ENCODE measurements at places on chromosomes 5 and 9.
A peak's percentile ranks its signal among the peaks of the same experiment; 100 is the strongest.

- DNase-seq = no peak
Measured at GRCh38 chr5:158907856-158908255, 191.9 kb downstream of the EBF1 start.

- DNase-seq = no peak
Measured at GRCh38 chr5:119655061-119655460, 25.7 kb downstream of the FAM170A start.

- DNase-seq = no peak
Measured at GRCh38 chr5:81994679-81995078, 22.9 kb downstream of the ATG10 start.

DNA sequence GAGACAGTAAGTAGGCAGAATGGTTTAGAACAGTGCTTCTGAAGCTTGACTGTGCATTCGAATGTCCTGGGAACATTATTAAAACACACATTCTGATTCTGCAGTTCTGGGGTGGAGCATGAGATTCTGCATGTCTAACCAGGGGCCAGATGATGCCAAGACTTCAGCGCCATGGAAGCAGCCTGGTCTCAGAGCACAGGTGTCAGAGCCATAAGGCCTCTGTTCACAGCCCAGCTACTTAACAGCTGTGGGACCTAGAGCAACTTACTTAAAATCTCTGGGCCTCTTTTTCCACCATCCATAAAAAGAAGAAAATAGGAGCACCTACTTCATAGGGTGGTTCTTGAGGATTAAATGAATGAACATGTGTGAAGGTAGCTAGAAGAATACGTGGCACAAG is 84.0 kb downstream of the GNAQ start:
- peak; percentile 33 for DNase-seq

DNA sequence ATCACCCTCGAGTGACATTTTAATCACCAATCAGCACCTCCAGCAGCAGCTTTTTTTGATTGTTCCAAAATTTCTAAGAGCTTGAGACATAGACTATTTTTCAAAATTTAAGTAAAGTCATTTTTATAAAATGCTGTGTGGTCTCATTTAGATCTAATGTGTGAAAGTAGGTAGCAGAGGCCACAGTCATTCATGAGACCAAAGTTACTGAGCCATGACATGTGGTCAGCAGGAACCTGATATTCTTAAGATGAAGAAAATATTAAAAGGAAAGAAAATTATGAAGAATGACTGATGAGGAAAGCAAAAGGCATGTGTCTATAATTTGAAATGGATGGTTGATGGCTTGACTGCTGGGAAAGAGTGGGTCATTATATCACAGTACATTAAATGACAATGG is 7.2 kb downstream of the FREM1 start:
- no peak for DNase-seq

GRCh38 chr9:98781588-98782383 is 14.6 kb downstream of the ANKS6 start:
- DNase-seq = no peak

- DNase-seq = no peak
Measured at GRCh38 chr5:128472919-128473318, 65.1 kb downstream of the FBN2 start.

DNA sequence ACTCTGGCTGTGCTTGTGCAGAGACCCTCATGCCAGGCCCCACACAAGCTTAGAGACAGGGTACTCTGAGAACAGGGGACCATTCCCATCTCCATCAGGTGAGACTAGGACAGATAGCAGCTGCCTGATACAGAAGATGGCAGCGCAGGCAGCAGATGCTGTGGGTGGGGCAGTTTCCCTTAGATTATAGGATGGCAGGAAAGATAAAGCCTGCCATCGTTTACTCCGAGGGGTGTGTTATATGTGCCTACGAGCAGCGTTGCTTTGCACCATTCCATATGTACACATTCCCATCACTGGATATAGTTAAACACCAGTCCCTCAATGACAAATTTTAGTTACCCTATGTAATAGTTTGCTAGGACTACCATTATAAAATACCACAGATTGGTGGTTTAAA is 135.2 kb downstream of the SMARCA2 start:
- no peak for DNase-seq

DNA sequence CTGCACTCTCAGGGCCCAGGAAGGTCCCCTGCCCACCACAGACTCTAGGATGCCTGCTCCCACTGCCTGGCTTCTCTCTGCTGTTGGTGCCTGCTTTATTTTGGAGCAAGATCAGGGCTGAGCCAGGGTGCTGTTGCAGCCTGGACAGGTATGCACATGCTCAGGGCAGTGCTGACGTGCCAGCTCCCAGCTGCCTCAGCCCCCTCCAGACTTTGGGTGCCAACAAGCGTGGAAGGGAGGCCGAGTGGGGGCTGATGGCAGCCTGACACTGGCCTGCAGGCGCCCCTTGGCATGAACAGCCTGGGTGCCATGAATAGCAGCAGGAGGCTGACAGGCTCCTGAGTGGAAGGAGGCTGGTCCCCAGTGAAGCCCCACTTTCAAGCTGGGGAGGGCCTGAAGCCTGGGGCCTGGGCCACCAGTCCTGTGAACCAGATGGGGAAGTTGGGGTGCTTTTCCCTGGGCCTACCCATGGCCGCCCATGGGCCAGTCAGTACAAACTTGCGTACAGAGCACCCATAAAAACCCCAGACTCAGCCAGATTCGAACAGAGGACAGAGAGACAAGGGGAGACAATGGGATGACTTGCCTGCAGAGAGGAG is 6.8 kb downstream of the AMBP start:
- no peak for DNase-seq

GRCh38 chr9:119736491-119737454 is 367.5 kb upstream of the BRINP1 start:
- DNase-seq = no peak

- no peak for DNase-seq
Measured at GRCh38 chr9:121280715-121281613, 13.0 kb downstream of the GSN start.

GRCh38 chr5:16593628-16594027 is 23.2 kb downstream of the RETREG1 start:
- DNase-seq = no peak

DNA sequence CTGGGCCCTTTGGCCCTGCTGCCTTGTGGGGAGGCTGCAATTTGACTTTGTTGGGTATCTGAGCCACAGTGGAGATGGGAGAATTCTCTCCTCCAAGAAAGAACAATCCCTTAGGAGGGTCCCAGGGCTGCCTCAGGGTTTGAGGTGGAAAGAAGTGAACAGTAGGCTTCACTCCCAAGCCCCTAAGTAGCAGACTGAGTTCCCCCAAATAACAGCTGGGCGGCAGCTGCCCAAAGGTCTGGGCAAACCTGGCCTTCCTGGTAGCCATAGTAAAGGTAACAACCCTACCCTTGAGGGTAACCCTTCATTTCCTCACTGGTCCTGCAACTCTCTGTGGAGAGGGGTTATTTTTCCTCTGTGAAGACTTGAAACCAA is 746 bp downstream of the RGS3 start:
- DNase-seq = no peak

GRCh38 chr5:89232139-89232603 is 349.2 kb upstream of the MEF2C start:
- DNase-seq = no peak

GRCh38 chr5:43008363-43009153 is 31.6 kb downstream of the ANXA2R start:
- peak; percentile 68 for DNase-seq

DNA sequence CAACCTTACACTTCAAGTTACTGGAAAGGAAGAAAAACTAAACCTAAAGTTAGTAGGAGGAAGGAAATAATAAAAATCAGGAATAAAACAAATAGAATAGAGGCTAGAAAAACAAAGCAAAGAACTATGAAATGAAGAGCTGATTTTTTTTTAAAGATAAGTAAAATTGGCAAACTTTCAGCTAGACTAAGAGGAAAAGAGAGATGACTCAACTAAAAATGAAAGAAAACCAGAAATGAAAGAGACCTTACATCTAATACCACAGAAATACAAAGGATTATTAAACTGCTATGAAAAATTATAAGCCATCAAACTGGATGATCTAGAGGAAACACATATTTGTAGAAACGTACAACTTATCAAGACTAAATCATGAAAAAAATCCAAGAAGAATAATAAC is 60.0 kb downstream of the PRRC1 start:
- no peak for DNase-seq

DNA sequence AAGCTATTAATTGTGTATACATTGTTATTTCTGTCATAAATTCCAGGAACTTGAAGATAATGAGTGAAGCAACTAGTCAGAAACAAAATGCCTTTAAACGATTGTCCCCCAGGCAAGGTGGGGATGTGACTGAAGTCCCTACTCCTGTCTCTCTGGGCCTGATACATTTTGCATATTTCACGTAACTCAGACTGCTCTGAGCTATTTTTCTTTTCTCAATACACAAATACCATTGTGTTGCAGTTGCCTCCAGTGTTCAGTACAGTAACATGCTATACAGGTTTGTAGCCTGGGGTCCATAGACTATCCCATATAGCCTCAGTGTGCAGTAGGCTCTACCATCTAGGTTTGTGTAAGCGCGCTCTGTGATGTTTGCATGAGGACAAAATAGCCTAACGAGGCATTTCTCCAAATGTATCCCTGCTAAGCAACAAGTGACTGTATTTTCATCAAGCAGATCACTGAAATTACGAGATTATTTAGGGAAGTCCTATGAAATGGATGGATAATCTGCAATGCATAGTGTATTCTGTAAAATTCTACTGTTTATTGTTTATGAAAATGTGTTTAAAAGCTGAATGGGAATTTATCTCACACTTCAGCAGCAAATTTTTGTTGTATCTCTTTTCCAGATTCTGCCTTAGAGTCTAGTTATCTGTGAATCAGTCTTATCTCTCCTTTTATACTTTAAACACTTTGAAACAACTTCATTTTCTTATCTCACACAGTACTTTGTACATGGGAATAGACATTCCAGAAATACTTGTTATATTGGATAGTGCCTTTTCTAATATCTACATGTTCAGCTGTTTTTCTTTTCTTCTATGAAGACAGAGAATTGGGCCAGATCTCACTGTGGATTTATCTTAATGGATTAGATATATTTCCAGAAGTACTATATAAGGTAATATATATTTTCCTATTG is 150.5 kb downstream of the CD180 start:
- no peak for DNase-seq

GRCh38 chr5:13955896-13956295 is 11.4 kb upstream of the DNAH5 start:
- no peak for DNase-seq

DNA sequence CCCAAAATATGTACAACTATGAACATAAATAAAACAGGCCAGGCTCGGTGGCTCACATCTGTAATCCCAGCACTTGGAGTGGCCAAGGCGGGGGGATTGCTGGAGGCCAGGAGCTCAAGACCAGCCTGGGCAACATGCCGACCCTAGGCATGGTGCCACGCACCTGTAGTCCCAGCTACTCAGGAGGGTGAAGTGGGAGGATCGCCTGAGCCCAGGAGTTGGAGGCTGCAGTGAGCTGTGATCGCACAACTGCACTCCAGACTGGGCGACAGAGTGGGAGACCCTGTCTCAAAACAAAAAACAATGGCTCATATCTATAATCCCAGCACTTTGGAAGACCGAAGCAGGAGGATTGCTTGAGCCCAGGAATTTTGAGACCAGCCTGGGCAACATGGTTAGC is 1.5 kb downstream of the HAUS6 start:
- no peak for DNase-seq

- no peak for DNase-seq
Measured at GRCh38 chr5:15864536-15865215, 314.9 kb downstream of the MARCHF11 start.

- DNase-seq = peak; percentile 24
Measured at GRCh38 chr5:112757468-112758208, 20.0 kb downstream of the APC start.

- DNase-seq = no peak
Measured at GRCh38 chr5:117261948-117262571, 687.4 kb upstream of the SEMA6A start.

DNA sequence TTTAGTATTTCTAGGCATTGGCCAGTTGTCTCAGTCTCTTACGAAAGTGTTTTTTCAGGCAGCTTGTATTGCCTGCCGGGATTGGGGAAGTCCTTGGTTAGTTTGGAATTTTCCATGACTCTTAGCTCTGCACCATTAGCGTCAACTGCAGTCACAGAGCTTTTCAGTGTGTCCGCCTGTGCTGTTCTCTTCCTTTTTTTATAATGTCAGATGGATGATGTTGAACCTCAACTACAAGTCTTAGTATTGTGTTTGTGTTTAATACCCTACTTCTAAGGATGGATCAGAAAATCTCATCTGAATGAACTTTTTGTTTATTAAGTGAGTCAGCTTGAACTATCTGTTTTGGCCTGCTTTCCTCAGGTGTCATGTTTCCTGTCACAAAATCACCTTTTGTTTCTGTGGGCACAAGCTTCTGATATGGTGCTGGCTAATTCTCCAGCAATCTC is 33.1 kb downstream of the ATP6V0E1 start:
- no peak for DNase-seq

DNA sequence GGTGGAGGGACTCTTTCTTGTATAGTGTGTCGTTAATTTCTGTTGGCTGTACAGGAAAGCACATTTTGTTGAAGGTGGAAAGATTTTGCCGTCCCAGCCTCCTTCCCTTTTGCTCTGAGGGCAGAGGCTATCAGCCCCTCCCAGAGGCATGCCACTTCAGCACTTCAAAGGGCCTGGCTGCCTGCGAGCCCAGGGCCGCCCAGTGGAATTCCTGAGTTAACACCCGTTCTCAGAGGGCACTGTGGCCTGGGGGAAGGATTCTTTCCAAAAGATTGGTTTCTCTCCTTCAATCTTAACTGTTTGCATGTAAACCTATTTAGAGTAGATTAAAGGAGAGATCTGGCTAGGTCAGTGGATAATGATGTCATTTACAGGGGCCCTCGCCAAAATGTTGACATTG is 238.6 kb downstream of the FANCC start:
- DNase-seq = no peak

DNA sequence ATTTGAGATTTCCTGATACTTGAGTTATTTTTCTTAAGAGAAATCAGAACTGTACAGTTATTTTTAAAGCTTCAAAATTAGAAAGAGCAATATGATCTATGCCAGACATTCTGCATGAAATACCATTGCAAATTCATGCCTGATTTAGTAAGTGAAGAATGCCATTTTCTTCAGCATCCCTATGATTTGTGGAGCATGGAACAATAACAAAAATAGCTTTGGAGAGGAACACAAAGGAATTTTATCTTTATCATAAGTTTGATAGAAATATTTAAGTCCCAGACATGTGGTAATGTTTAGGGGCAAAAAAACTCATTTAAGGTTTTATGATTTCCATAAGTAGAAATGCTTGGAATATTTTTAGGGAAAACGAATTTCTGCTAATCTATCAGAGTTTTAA is 1863.4 kb downstream of the EFNA5 start:
- no peak for DNase-seq

DNA sequence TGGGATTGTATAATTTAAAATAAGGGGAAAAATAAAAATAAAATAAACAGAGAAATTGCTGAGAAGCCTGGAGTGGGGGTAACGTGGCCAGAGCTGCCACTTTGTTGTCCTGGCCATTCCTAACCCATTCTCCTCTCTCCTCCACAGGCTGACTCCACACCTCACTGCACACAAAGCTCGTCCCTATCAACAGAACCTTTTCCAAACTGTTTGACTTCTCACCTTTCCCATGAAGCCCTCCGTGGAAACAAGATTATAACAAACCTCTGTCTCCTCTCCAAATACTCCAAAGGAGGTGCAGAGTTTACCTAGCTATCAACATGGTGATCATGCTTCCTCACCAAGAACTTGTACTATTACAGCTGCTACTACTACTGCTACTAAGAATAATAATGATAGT is 151.1 kb downstream of the GLIS3 start:
- DNase-seq = no peak

- DNase-seq = no peak
Measured at GRCh38 chr9:106708475-106709146, 154.4 kb upstream of the ZNF462 start.
